ENCODE measurements at places on chromosomes 5 and 9.

- no peak for DNase-seq
Measured at GRCh38 chr5:8870959-8871355, 674.9 kb downstream of the SEMA5A start.

- no peak for DNase-seq
Measured at GRCh38 chr9:79744521-79744920, 172.8 kb downstream of the TLE4 start.

- DNase-seq: no peak
Measured at GRCh38 chr5:100654895-100655294, 119.7 kb downstream of the FAM174A start.

DNA sequence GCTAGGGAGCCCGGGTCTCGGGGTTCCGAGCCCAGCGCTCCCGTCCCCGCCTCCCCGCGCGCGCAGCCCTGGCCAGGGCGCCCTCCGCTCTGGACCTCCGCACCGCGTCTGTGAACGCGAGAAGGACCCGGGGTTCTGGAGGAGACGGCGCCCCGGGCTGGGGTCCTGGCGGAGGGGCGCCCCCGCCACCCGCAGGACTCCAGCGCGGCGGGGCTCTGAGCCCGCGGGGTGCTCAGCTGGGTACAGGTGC, 431 bp downstream of the TMOD1 start:
- DNase-seq: no peak

GRCh38 chr9:113154946-113155345, 4.1 kb downstream of the SLC31A2 start:
- DNase-seq: no peak

GRCh38 chr9:134636149-134636507, 5.5 kb upstream of the COL5A1 start:
- no peak for DNase-seq

- DNase-seq: peak; percentile 61
Measured at GRCh38 chr9:21796768-21797167, 5.7 kb upstream of the MTAP start.

DNA sequence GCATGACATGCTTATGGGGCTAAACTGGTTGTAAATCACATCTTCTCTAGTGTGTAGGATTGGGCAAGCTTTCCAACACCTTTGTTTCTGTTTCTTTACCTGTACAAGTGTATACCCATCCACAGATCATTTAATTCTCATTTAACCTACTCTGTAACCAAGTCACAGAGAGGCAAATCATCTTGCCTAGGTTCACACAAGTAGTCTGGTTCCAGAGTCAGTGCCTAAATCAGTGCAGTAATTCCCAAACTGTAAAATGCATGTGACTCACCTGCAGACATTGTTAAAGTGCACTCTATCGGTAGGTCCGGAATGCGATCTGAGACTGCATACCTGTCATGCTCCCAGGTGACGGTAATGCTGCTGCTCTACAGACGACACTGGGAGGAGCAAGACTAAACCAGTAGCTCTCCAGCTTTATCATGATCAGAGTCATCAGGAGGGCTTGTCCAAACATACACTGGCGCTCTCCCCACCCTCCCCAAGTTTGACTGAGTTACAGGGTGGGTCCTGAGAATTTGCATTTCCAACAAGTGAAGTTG, 107.9 kb upstream of the FREM1 start:
- no peak for DNase-seq

DNA sequence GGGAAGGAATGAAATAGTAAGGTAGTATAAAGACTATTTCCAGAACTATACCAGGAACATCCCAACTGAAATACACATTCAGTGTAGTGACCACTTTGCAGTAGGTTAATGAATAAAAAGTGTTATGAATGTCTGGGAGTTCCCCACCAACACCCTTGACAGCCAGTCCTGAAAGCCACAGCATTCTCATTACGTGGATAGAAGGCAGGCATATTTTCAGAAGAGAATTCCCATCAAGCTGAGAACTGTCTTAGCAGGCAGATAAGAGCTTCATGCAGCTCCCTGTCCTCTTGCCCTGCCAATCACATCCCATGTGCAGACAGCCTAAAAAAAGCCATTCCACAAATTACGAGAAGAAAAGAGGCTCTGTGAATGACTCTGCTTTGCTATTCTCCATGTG, 695.0 kb downstream of the DTWD2 start:
- no peak for DNase-seq

DNA sequence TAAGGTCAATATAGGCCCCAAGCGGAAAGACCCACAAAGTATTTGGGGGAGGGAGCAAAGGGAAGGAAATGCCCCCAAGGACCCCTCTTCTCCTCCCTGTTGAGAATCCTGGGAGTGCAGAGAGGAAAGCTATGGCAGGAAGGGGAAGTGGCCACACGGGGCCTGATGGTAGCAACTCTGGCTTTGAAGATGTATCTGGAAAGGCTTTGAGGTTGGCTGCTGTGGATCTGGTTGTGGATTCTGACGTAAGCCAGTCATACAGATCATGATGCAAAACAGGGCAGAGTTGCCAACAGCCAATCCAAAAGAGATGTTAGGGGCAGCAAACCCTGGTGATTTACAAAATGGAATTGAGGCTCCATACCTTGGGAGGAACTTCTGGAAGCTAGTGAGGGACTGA, 108.8 kb downstream of the PRKACG start:
- DNase-seq: no peak

DNA sequence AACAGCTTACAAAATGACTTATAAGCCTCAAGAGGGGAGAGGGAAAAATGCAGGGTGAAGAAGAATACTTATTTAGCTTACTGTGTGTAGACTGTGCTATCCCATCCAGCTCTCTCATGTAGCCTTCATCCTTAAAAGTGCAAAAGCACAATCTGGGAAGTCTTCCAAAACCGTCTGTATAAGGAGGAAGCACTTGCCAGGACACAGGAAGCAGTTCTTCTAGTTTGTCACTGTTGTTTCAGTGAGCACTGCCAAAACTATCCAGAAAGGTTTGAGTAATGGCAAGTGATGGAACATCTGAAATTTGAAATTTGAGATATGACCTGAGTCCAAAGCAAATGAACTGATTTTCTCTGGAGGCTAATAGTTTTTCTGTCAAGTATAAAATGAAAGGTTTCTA, 140.8 kb upstream of the ISL1 start:
- no peak for DNase-seq

DNA sequence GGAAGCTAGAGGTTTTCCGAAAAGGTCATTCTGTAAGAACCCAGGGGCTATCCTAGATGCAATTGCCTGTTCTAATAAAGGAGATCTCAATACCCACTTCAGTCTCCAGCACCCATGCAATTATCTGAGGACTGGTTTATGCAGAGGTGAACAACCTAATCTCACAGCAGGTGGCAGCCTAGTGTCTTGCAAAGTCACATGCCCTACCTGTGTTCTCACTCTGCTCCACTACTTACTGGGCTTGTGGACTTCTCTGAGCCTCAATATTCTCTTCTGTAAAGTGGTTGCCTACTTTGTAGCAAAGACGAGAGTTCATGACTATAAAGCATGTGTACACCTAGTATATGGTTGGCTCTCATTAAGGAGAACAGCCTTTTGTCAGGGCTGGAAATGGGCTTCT, 21.0 kb upstream of the ALDH1B1 start:
- DNase-seq: no peak

DNA sequence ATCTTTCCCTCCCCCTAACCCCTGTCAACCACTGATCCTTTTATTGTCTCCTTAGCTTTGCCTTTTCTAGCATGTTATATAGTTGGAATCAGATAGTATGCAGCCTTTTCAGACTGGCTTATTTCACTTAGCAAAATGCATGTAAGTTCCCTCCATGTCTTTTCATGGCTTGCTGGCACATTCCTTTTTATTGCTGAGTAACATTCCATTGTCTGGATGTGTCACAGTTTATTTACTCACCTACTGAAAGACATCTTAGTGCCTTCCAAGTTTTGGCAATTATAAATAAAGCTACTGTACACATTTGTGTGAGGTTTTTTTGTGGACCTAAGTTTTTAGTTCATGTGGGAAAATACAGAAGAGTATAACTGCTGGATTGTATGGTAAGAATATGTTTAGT, 230.1 kb downstream of the PBX3 start:
- DNase-seq: no peak

- DNase-seq: no peak
Measured at GRCh38 chr9:23537192-23538066, 288.6 kb downstream of the ELAVL2 start.

GRCh38 chr5:73182307-73182706, 9.3 kb downstream of the TMEM174 start:
- DNase-seq: no peak

DNA sequence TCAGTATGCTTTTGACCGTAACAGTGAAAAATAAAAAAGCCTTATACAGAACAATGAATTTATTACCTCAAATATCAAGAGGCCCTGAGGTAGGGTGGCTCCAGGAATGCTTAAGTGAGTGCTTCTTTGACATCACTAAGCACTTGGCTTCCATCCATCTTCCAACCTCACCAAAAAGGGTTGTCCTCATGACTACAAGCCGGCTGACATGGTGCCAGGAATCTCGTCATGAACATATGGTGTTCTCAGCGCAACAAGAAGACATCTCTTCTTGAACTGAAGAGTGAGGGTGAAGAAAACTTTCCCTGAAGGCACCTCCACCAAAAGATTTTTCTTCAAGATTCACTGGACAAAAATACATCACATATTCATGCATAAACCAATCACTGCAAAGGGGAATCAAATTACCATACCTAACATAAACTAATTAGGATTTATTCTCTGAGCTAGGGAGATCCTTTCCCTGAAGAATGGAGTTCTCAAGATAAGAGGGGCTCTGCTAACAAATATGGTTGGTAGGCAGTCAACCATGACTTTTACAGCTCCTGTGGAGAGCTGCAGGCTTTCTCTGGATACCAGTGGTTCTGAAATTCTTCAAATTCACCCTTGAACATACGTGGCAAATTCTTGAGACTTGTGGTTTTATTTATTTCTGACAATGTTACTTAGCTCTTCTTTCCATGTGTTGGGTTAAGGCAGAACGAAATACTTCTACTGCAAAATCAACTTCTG, 49.5 kb downstream of the AGXT2 start:
- DNase-seq: no peak

DNA sequence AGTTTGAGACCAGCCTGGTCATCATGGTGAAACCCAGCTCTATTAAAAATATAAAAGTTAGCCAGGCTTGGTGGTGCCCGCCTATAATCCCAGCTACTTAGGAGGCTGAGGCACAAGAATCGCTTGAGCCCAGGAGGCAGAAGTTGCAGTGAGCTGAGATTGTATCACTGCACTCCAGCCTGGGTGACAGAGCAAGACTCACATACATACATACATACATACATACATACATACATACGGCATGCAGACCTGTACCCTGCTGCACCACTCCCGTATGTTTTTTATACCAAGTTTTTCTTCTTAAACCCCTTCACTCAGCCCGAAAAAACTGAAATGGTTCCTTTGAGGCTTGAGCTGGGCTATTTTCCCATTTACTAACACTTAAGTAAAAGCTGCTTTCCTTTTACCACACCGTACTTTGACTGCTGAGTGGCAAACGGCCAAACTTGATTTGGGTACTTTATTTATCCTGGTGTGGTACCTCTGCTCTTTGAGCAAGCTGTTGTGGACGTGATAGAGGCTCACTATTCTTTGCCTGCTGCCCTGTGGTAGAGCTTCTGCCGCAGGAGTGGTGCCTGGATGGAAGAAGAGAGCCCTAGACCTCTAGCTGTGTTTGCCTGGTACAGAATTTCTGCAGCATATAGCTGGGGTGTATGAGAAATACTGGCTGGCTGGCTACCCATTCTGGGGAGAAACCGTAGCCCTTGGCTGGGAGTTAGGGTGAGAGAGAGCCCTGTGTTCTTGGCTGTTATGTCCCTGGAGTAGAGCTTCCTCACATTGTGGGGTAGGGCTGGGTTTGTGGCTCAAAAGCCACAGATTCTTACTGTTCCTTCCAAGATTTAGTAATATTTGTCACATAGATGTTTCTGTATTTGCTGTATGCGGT, 19.4 kb downstream of the IPO11 start:
- no peak for DNase-seq

DNA sequence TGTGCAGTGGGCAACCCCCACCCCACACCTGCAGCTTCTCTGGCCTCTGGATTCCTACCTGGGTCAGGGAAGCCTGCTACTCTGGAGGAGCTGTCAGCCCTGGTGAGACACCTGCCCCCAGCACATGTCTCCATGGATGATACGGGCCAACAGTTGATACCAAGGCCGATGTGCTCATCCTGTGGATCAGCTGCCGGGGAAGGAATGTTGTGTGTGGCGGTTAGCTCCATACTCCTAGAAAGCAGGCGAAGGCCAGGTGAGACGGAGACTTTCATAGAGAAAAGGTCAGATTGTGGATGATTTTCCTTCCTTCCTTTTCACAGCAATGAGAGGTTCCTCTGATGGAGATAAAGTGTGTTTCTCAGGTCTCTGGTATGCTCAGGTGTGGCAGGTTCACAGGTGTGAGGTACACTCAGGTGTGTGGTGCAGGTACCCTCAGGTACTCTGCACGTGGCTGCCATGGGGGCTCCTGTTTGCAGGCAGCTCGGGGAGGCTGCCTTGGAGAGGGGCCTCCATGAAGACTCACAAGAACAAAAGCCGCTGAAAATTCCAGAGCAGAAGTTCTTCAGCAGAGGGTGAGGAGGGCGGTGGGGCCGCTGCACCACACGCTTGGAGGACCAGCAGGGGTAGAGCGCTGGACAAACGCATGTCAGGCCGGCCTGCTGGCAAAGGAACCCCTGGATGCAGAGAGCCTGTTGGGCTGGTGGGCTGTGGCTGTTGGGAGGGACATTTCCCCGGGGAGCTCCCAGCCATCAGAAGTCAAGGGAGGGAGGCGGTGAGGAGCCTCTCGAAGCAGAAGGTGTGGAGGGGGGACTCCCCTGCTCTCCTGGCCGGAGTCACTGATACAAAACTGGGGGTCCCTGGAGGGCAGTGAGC, 5.1 kb upstream of the AHRR start:
- no peak for DNase-seq

- no peak for DNase-seq
Measured at GRCh38 chr5:90161414-90161813, 248.1 kb downstream of the CETN3 start.
